ENCODE measurements at places on chromosomes 6 and 20.

DNA sequence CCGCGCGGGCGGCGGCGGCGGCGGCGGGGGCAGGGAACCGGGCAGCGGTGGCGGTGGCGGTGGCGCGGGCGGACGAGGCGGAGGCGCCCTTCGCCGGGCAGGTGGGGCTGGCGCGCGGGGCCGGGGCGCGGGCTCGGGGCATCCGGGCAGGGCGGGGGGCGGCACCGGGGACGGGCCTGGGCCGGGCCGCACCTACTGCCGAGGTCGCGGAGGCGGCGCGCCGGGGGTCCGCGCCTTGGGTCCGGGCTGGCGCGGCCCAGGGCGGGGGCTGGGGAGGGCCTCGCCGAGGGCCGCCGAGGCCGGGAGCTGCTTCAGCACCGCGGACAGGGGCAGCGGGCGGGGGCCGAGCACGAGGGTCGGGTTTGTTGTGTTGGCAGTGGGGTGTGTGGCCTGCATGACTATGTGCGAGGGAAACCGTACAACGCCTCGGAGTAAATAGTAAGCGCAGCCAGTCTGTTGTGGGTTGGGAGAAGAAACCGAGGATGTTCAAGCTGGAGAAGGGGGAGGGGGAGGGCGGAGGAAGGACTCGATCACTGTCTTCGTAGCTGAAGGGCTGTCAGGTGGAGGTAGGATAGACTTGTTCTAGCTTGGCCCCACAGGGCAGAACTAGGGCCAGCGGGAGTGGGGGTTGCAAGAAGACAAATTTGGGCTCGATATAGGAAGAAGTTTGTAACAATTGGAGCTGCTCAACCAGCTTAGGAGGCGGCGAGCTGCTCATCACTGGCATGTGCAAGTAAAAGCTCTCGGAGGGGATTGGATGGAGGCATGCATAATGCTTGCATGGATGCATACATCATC, 593 bp downstream of the MMP24 start:
- DNase-seq: peak; percentile 55

GRCh38 chr6:35258858-35259193, 709 bp upstream of the ZNF76 start:
- no peak for DNase-seq

- DNase-seq: no peak
Observed at GRCh38 chr20:25206548-25206947, 11.0 kb downstream of the ENTPD6 start.

DNA sequence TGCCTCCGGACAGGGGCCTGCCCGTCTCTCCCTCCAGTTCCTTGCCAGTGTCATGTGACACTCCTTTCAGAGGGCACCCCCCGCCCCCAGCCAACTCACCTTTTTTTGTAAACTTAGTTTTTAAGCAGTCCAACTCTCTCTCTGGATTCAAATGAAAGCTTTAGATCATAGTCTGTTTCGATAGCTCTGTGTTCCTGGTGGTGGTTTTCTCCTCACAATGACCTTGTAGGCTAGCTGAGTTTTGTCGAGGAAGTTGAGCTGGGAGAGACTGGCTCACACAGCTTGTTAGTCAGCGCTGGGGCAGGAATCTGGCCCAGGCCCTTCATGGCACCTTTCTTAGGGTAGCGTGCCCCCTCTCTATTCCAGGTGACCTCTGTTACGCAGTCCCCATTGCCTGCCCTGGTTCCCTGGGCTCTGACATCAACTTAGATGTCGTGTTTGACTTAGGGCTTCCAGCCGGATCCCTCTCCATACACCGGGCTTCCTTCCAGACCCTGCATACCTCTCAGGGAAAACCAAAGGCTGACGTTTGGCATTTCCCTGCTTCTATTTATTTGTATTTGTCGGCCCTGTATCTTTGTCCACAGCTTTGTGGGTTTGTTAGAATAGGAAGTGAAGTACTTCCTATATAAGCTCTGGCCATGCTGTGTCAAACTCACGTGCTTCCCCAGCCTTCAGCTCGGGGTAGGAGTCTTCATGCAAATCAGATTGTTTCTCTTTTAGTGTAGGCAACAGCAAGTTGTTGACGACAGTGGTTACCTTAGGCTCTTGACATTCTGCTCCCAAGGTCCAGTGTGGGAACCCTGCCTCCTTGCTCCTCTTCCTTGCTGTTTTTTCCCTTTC, 12.7 kb downstream of the IGF2R start:
- DNase-seq: peak; percentile 48

GRCh38 chr6:148274809-148275208, 67.8 kb upstream of the SASH1 start:
- no peak for DNase-seq

GRCh38 chr6:43524483-43524961, 7.6 kb downstream of the POLR1C start:
- DNase-seq: no peak

DNA sequence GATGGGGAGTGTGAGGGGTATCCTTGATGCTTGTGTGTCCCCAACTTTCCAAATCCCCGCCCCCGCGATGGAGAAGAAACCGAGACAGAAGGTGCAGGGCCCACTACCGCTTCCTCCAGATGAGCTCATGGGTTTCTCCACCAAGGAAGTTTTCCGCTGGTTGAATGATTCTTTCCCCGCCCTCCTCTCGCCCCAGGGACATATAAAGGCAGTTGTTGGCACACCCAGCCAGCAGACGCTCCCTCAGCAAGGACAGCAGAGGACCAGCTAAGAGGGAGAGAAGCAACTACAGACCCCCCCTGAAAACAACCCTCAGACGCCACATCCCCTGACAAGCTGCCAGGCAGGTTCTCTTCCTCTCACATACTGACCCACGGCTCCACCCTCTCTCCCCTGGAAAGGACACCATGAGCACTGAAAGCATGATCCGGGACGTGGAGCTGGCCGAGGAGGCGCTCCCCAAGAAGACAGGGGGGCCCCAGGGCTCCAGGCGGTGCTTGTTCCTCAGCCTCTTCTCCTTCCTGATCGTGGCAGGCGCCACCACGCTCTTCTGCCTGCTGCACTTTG, at the start of gene TNF:
Gene TNF (plus strand): TSS at position 231 of the 567 bp plus-strand sequence. CDS start 177 bp downstream, at position 408.
- peak; percentile 88 for DNase-seq

- DNase-seq: no peak
Observed at GRCh38 chr20:51807720-51808250, 5.5 kb upstream of the SALL4 start.

DNA sequence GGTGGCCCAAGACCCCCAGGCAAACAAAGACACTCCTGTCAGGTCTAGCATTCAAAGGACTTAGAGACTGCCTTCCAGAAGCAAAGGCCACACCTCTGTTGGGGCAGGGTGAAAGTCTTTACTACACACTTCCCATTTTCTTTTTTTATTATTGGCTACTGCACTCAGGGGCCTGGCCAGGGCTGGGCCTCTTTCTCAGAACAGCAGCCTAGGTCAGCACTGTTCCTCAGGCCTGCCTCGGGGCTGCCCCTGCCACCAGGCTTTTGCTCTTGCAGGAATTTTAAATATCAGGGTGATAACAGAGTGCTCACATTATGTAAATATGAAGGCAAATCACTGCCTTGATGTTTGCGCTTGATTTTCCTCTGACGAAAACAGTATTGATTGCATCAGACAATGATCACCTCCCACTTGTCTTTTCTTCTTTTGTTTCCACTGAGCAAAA, 18.5 kb downstream of the GSTA4 start:
- DNase-seq: no peak

- no peak for DNase-seq
Observed at GRCh38 chr6:144471986-144472385, 186.9 kb downstream of the UTRN start.

DNA sequence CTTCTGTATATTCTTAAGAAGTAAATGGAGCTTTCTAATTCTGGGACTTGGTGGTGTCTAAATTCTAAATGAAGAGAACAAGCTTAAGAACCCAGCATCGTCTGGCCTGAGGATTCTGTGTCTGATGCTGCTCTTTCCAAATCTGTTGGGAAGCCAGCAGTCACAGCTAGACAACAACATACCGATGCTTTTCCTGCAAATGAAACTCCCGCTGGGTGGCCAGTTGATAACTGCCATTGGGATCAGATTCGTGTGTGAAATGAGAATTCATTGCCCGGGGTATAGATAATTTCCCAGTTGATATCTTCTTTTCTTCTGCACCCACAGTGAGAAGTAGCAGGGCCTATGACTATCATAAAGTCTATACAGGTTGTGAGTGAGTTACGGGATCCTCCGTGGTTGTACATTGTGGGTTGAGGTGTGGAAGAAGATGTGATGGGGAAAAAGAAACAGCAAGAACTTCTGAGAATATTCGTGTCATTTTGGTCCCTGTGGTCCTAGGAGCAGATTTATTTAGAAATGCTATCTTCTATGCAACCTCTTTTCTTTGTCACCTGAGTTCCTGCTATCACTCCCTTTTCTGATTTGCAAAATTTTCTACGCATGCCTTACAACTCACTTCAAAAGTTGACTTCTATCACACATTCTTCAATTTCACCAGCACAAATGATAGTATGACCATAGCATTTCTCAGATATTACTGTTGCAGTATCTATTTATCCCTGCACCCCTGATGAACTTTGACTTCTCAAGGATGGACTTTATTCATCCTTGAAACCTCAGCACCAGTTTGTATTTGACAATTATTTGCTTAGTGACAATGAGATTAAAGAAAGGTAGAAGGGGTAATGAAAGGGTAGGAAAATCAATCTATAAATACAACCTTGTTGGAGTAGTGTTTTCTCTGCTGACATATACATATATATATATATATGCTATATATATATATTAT, 10.4 kb downstream of the NOX3 start:
- DNase-seq: no peak

DNA sequence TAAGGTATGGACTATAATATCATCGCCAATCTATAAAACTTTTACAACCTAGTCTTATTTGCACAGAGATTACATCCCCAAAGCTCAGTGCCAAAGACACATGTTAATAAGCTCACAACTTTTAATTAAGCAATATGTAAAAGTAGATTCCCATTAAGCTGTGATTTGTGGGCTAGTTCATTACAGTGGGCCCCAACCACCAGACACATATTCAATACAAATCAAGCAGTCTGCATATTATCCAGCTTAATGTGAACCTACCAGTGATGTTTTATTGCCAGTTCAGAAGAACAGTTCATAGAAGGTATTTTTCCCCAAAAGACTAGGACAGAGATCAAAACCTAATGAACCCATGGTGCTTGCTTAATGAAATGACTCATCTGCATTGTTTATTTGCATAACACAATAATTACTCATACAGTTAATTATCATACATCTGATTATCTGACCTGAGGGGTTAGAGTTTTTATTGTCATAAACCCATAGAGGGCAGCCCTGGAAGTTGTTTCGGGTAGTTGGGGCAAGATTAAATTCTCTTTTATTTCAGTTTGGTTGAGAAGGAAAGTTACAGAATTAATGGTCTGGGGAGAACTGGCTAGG, 831.0 kb downstream of the TFAP2A start:
- DNase-seq: no peak

DNA sequence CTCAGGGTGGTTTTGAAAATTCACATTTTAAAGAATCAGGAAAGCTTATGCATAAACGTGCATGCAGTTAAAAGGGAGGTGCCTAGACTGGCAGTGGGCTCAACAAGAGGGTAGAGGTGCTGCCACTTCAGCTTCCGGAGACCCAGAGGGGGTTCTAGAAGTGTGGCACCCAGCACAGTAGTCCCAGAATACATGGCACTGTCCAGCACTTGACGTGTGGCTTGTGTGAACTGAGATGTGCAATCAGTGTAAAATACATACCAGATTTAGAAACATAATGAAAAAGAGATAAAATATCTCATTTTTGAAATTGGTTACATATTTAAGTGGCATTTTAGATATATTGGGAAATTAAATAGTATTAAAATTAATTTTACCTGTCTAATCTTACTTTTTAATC, 89.3 kb downstream of the RIN2 start:
- DNase-seq: no peak

DNA sequence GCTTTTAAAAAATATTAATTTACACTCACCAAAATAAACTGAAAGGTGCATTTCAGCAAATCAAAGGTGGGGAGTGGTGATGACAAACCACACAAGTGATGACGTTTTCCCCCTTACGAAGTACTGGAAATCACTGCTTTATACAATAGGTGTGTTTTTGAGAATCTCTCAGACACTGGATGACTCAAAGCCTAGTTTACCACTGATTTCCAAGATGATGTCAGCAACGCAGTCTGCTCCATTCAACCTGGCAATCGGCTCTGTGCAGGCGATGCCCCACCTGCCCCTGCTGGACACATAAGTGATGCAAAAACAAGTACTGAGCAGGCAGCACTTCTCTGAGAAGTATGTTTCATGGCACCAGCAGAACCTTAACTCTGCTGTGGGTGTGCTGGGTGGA, 114.4 kb downstream of the SOD2 start:
- no peak for DNase-seq

DNA sequence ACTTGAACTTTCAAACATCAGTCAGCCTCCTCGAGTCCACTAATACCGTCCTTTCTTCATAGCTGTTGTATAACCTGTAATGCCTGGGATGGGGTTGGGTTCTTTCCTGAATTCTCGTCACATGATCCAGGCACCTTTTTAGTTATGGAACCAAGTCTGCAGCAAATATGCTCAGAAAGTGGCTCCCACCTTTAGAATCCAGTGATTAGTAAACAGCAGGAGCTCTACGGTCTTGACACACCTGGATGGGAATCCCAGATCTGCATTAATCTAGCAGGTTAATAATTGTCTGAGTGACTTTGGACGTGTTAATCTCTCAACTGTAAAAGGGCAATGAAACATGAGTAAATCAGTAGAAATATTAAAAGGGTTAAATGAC, 729 bp upstream of the ZHX3 start:
- no peak for DNase-seq

GRCh38 chr6:158556113-158556512, 3.8 kb upstream of the TMEM181 start:
- DNase-seq: no peak

- DNase-seq: peak; percentile 79
Observed at GRCh38 chr20:62501801-62502495, 26.2 kb upstream of the GATA5 start.

GRCh38 chr6:145904868-145905267, 59.3 kb downstream of the SHPRH start:
- DNase-seq: no peak

GRCh38 chr6:92160226-92160625, 1259.1 kb downstream of the EPHA7 start:
- DNase-seq: no peak

GRCh38 chr6:87897013-87897412, 150.6 kb upstream of the SPACA1 start:
- no peak for DNase-seq

GRCh38 chr6:124783344-124783743, 178.9 kb upstream of the RNF217 start:
- DNase-seq: no peak

- DNase-seq: no peak
Observed at GRCh38 chr20:6044115-6044514, 9.7 kb downstream of the LRRN4 start.

- no peak for DNase-seq
Observed at GRCh38 chr20:39489986-39490560, 527.9 kb downstream of the DHX35 start.

- no peak for DNase-seq
Observed at GRCh38 chr20:17856837-17857605, 111.6 kb downstream of the SNX5 start.

DNA sequence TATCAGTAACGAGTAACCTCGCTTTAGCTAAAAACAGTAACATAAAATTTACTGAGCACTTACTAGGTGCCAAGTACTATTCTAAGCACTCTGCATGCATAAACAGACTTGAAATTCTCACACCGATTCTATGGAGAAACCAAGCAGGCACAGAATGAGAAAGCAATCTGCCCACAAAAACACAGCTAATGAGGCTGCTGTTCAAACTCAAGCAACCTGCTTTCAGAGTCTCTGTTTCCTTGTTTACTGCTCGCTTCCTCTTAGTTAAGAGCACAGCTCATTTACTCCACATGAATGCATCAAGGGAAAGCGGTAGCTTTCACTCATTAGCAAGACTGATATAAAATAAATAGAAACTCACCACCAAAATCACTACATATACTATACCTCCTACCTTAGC, 37.4 kb downstream of the PRKN start:
- DNase-seq: no peak
